Activated CD8-positive, alpha-beta memory T cell treated with anti-CD3 and anti-CD28 coated beads, Interleukin-2, amount 10 ng/mL, durations not matched to agents 7 days and 5 days (primary cell): ENCODE measurements at places on chromosomes 16 and 17.
A peak's percentile ranks its signal among the peaks of the same experiment; 100 is the strongest.

- peak; percentile 62 for DNase-seq
These were observed 523 bp downstream of the KCTD2 start for GRCh38 chr17:75047398-75048098.

DNA sequence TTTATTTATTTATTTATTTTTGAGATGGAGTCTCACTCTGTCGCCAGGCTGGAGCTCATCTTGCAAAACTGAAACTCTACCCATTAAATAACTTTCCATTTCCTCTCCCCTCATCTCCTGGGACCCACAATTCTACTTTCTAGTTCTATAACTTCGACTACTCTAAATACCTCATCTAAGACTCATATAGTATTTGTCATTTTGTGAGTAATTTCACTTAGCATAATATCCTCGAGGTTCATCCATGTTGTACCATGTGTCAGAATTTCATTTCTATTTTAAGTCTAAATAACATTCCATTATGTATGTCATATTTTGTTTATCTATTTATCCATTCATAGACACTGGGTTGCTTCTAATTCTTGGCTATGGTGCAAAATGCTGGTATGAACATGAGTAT, 5.1 kb upstream of the NT5M start:
- no peak for DNase-seq

DNA sequence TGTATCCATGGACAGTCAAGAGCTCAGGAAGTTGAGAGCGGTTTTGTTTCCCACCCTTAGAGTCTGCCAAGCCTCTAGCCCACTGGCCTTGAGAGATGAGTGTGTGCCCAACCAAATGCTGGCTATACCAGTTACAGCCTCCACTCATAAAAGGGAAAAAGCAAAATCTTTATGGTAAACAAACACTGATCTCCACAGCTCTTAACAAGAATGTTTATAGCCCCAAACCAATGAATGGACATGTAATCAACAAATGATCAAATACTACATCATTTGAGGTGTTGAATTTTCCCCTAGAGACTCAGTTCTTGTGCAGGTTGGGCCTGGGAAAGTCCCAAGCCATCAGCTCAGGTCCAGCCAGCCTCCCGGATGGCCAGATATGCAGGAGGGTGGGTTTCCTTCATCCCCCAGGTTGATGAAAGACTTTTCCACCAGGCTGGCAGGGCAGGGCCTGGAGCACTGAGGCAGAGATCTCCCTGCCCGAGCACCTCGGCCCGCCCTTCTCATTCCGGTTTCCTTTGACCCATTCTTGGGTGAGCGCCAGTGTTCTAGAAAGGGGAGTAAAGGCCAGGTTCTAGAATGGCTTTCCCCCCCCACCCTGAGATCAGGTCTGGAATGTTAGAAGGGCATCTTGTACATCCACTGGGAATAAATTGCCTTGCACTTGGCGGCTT, 3.9 kb upstream of the EFTUD2 start:
- DNase-seq = no peak

DNA sequence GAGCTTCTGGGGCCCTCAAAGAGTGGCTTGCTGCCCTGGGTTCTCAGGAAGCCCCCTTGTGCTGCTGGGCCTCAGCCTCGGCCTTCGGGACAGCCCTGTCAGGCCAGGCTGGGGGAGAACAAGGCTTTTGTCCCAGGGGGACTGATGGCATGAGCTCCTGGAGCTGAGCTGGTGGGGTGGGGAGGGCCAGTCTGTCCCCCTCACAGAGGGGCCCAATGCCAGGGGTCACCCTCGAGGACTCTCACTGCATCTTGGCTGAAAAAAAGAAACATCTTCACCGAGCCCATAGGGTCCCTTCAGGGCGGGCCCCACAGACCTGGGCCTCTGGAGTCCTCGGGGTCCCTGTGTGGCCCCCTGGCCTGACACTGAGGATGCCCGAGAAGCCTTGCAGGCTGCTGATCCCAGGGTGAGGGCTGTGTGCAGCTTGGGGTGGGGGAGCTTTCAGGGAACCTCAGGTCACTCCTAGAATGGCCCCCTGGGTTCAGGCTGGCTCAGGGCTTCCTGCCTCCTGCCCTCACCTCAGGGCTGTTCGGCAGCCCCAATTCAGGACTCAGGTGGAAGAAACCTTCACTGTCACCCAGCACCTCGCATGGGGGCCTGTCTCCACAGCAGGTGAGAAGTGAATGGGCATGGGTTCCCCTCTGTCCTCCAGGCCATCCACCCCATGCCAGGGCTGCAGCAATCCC, 90.5 kb downstream of the TNFRSF13B start:
- no peak for DNase-seq

GRCh38 chr17:67125417-67125816, 81.1 kb downstream of the CACNG1 start:
- no peak for DNase-seq

GRCh38 chr16:78040396-78040795, 18.0 kb downstream of the CLEC3A start:
- no peak for DNase-seq

DNA sequence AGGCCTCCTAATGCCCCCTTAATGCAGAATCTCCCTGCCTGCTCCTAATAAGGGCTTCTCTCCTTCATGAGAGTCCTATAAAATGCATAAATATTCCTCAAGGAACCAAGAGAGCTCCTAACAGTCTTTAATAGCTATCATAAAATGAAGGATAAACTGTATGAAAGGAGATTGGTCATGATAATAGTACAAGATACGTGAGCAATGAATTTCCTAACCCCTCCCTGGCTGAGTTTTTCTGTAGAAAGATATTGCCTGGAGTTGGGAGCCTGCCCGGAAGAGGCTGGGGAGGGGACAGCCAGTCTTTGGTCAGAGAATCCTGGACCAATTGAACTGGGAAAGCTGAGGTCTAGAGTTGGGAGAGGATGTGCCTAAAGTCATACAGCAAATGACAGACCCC, 321.9 kb upstream of the CDH5 start:
- DNase-seq = no peak

DNA sequence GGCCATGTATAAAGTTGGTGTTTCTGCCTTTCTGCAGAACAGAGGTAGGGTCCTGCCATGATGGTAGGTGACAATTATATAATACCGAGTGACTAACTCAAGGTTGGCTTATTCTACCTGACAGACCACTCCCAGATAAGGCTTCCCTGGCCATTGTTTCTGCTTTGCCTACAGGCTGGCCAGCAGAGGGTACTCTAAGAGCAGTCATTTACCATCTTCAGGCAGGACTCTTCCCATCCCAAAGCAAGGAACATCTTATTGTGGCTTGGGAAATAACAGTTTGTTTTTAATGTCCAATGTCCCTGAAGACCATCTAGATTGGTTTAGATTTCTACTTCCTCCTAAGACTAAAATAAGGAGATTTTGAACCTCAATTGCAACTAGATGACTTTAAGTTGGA, 74.1 kb downstream of the SNX11 start:
- no peak for DNase-seq

DNA sequence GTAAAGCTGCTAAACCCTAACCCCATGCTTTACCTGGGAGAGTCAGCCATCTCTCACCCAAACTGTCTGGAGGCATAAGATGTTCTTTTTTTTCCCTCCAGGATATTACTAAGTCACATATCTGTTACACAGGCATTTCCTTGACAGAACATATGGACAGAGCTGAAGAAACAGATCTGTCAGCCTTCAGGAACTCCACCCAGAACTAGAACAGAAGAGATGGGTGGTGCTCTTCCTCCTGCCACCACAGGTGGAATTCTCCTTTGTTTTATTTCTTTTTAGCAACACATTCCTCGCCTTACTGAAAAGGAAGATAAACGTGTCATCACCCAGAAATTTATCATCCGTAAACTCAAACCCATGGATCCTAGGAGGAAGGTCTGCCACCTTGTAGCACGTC, 8.8 kb downstream of the MYCBPAP start:
- DNase-seq = no peak

- DNase-seq = no peak
These were observed 1939.7 kb downstream of the TP53TG3F start for GRCh38 chr16:35399133-35399532.

GRCh38 chr16:24996301-24996700, 18.9 kb downstream of the ARHGAP17 start:
- no peak for DNase-seq

DNA sequence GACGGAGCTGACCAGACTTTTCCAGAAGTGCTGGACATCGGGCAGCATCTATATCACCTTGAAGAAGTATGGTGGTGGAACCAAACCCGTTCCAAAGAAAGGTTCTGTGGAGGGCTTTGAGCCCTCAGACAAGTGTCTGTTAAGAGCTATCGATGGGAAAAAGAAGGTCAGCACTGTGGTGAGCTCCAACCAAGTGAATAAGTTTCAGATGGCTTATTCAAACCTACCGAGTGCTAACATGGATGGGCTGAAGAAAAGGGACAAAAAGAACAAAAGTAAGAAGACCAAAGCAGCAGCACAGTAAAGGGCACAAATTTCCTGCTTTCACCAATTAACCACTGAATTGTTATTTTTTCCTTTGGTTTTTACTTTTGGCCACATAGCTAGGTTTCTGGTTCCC, 6.9 kb downstream of the KAT7 start:
- DNase-seq = no peak

GRCh38 chr16:76583466-76583865, 306.3 kb downstream of the CNTNAP4 start:
- DNase-seq = no peak

DNA sequence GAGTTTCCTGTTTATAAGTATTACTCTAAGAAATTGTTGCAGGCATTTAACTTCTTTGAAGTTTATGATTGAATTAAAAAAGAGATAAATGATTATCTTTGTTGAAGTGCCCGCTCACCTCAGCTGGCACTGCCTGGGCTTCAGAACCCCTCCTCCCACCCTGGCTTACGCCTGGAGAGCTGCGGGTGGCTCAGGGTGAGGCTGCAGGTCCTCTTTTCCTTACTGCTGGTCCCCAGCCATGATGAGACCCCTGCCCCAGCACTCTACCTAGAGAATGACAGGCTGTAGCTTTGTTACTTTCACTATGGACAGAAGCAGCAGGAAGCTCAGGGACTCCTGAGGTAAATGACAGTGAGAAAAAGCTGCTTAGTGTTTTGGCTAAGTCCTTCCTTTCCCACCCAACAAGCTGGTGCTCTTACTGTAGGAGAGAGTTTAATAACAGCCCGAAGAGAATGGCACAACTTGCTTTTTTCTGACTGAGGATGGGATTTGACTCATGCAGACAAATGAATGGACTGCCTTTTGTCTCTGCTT, 62.1 kb downstream of the EPN2 start:
- no peak for DNase-seq

DNA sequence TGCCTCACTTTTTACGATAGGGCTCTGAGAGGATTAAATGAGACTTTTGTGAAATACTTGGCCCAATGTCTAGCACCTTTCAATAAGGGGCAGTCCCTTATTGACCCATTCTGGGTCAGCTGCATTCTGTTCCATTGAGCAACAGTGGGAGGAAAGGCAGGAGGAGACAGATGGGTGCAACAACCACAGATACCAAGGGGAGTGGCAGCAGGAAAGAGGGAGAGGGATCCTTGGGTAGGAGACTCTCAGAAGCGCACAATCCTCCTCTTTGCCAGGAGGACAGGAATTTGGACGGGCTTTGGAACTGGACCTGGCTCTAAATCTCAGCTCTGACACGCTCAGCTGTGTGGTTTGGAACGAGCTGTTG, 3.5 kb downstream of the PIPOX start:
- DNase-seq = no peak

GRCh38 chr17:81902023-81902652, at the start of gene NPB:
Gene NPB, plus strand, starts transcription at chr17:81902238. Its CDS starts 40 bp downstream, at chr17:81902278.
- DNase-seq = no peak

- DNase-seq = no peak
These were observed 26.9 kb downstream of the MPG start for GRCh38 chr16:104928-105327.

GRCh38 chr16:68299571-68300453, 10.9 kb downstream of the SLC7A6OS start:
- DNase-seq = no peak

- no peak for DNase-seq
These were observed 81.4 kb downstream of the CNGB1 start for GRCh38 chr16:57889522-57889921.

- no peak for DNase-seq
These were observed 2.6 kb upstream of the ATP2A3 start for GRCh38 chr17:3966720-3967363.

GRCh38 chr16:74216319-74216718, 80.3 kb upstream of the PSMD7 start:
- DNase-seq = no peak

GRCh38 chr17:4449736-4450135, 16.0 kb downstream of the SPNS3 start:
- DNase-seq = no peak

DNA sequence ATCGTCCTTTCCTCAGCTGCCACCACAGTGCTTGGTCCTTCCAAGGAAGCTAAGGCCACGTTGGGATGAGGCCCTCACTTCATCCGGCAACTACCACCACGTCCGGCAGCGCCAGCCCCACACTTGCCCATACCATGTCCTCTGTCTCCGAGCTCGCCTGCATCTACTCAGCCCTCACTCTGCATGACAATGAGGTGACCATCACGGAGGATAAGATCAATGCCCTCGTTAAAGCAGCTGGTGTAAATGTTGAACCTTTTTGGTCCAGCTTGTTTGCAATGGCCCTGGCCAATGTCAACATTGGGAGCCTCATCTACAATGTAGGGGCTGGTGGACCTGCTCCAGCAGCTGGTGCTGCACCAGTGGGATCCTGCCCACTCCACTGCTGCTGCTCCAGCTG, 44.9 kb downstream of the TTC19 start:
- DNase-seq = no peak

GRCh38 chr17:50625032-50625871, 9.4 kb upstream of the ABCC3 start:
- no peak for DNase-seq

- DNase-seq = peak; percentile 79
These were observed 21.1 kb upstream of the NUP93 start for GRCh38 chr16:56708525-56709442.

GRCh38 chr17:8791910-8792270, 7.3 kb downstream of the MFSD6L start:
- no peak for DNase-seq

- no peak for DNase-seq
These were observed 64.4 kb downstream of the ABCC6 start for GRCh38 chr16:16158741-16159374.

GRCh38 chr16:57736419-57737351, 1.1 kb downstream of the KATNB1 start:
- DNase-seq = peak; percentile 77

DNA sequence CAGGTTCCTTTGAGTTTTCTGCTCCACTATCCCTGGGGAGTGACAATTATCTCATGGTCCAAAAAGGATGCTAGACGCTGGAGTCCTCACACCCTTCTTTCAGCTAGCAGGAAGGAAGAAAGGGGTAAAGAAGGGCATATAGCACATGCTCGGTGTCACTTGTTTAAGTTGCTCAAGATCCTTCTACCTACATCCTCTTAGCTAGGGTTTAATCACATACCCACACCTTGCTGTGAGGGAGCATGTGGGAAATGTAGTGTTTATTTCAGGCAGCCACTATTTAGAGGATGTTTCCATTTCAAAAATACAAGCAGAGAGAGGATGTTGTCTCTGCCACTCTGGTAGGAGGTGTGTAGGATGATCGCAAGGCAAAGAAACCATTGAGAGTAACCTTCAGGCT, 4.5 kb downstream of the PRKCB start:
- no peak for DNase-seq

DNA sequence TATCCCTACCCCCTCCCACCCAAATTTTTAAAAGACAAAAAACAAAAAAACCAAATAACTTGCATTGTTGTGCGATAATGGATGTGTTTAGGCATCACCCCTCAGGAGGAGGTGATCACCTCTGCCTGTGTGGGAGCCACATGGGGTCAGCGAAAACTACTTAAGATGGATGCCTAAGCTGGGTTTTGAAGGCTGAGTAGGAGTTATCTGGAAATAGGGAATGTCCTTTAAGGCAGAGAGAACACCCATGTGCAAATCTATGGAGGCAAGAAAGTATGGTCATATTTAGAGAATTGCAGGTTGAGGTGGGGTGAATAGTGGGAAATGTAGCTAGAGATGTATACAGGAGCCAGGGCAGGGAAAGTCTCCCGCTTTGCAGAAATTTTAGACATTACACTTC, 5.6 kb upstream of the TACO1 start:
- DNase-seq = no peak
